ENCODE measurements at places on chromosomes 2 and 18. TPM values are rescaled to one million over a fixed set of nuclear protein-coding genes. Genes with fewer than 3 reads are reported as not detected.

DNA sequence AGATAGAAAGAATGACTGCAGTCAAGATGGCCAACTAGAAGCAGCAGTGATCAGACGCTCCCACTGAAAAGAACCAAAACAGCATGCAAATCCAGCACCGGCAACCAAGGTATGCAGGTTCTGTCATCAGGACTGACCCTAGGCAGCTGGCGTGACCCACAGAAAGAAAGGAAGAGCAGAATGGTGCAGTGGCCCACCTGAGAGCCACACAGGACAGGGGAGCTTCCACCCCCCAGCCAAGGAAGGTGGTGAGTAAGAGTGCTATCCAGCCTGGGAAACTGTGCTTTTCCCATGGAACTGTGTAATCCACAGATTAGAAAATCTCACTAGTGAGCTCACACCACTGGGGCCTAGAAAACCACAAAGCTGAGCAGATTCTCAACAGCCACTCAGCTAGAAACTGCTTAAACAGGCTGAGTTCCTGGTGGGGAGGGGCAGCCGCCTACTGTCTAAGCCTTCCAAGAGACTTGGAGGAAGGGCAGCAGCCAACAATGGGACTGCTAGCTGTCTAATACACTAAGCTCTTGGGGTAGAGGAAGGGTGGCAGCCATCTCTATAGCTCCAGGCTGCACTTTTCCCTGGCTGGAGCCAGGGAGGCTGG lies 127.9 kb downstream of the EVA1A start:
- DNase-seq: peak; percentile 75

DNA sequence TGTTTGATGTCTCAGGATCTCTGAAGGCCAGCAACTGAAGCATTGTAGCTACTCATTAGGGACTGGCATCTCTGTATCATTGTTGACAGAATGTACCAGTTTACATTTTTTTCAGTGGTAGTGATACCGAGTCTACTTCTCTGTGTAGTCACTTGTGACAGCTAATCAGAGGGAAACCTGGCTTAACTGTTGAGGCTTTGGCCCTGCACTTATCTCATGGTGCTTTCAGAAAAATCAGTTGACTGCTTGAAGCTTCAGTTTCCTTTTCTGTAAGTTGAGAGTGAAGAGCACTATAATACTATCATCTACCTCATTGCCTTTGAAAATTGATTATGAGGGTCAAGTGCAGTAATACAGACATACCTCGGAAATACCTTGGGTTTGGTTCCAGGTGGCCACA lies 90.0 kb downstream of the COMMD1 start:
- DNase-seq: no peak

CHCHD5 gene
- 17.5 TPM for total RNA-seq

MREG gene
- total RNA-seq: 19.1 TPM
